ENCODE measurements at places on chromosomes 5 and 9.

- DNase-seq = no peak
These were observed 53.1 kb upstream of the ERBIN start for GRCh38 chr5:65873181-65873750.

- no peak for DNase-seq
These were observed 353.9 kb upstream of the MEF2C start for GRCh38 chr5:89236900-89237299.

DNA sequence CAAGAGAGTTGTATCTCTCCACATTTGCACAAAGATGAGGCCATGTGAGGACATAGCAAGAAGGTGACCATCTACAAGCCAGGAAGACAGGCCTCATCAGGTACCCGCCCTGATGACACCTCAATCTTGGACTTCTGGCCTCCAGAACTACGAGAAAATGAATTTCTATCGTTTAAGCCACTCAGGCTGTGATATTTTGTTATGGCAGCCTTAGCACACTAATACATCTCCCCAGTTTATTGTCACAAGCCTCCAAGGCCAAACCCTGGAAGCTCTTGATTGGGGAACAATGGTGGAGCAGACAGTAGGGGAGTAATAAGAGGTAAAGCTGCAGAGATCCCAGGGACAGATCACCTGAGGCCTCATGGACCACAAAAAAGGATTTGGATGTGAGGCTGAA, 7.7 kb upstream of the P4HA2 start:
- DNase-seq = no peak

GRCh38 chr5:3119435-3119834, 368.0 kb upstream of the IRX2 start:
- DNase-seq = no peak

DNA sequence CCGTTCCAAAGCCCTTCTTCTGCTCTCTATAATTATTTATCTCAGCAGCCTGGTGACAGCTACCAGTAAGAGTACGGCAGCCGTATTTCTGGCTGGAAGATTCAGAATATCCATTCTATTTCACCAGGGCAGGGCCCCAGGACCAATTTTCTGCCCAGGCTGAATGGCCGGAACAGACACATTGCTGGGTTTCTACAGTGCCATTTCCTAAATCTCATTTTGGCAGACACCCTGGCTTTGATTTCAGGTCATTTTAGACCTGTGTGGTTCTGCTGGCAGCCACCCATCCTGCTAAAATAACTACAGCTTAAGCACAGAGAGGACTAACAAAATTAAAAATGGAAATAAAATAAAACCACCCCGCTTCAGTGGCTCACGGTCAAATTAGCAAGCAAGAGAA, 95.0 kb downstream of the CRB2 start:
- DNase-seq = no peak

DNA sequence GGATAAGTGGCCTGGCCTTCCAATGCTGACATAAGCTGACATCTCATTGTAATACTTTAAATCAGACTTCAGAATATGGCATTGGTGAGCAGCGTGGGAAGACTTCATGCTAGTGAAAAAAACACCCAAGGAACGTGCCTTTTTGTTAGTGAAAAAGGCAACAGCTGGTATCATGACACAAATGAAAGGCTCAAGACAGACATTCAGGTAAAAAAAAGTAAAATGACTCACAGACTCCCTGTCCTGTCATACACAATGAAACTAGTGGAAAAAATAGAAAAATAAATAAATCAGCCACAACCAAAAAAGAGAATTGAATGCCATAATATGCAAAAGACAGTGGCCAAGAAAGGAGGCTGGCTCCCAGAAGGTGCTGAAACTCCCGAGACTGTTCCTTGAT, 24.4 kb upstream of the PPP1R2B start:
- no peak for DNase-seq

- DNase-seq = no peak
These were observed 26.2 kb upstream of the MSX2 start for GRCh38 chr5:174698156-174698555.

DNA sequence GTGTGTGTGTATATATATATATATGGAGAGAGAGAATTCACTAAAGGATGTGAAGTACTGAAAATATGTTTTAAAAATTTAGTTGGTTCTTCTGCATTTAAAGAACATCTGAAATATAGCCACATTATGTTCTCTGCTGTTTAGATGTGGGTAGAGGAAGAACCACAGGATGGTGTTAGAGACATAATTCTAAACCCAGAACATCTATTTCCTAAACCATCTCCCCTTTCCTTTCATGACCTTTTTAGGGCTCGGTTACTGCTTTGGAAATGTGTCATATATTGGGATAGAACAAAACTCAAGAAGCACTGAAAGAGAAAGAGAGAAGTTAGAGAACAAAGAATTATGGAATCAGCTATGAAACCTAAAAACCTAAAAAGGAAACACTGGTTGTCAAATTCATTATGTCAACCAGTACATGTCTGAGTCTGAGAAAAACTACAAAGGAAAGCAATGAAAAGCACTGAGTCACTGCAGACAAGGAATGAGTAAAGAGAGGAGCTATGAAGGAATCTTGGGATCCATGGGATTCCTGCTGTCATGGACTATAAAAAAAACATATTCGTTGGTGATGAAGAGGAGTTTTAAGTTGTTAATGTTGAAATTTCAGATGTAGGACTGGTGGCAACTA, 28.4 kb downstream of the SLC12A2 start:
- DNase-seq = no peak

Data from Karpas-422 (cell line).